Kidney glomerular epithelial cell (primary cell): ENCODE measurements at places on chromosomes 7 and 10.

DNA sequence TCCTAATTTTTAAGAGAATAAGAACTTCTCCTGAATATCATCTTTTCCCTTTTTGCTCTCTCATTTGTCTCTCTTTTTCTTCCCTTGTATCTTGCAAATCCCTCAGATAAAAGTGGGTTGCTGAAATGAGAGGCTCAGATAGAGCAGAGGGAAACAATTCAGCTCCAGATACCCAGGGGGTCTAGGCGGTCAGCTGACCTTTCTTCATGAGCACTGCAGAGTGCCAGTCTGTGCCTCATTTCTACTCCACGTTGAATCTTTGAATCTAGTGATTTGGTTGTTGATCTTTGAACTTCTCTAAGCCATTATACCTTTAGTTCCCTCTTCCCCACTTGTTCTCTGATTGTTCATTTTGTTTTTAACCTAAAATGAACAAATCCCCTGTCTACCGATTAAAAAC is 572.6 kb downstream of the PTPRN2 start:
- DNase-seq = no peak

GRCh38 chr10:97046456-97047082 is 139.2 kb downstream of the SLIT1 start:
- no peak for DNase-seq

- DNase-seq = no peak
Measured at GRCh38 chr10:118500477-118501104, 94.9 kb downstream of the PRLHR start.

- peak; percentile 28 for DNase-seq
Measured at GRCh38 chr7:131502810-131503508, 53.5 kb downstream of the PODXL start.
